Stimulated activated memory B cell treated with anti-CD40 and anti-IgM and Interleukin-4, amounts not matched to agents 10 μg/mL and 1 μg/mL and 100 μg/mL, for 72 hours (primary cell): ENCODE measurements at places on chromosomes 12 and 14.

GRCh38 chr14:55580470-55581341 lies 699 bp downstream of the KTN1 start:
- ATAC-seq = peak; percentile 82

GRCh38 chr12:93086288-93086727 lies 157.2 kb upstream of the EEA1 start:
- ATAC-seq = no peak

- no peak for ATAC-seq
Observed at GRCh38 chr12:9361879-9362326, 153.7 kb upstream of the PZP start.

GRCh38 chr12:575129-575502 lies 88.1 kb downstream of the NINJ2 start:
- ATAC-seq = no peak

DNA sequence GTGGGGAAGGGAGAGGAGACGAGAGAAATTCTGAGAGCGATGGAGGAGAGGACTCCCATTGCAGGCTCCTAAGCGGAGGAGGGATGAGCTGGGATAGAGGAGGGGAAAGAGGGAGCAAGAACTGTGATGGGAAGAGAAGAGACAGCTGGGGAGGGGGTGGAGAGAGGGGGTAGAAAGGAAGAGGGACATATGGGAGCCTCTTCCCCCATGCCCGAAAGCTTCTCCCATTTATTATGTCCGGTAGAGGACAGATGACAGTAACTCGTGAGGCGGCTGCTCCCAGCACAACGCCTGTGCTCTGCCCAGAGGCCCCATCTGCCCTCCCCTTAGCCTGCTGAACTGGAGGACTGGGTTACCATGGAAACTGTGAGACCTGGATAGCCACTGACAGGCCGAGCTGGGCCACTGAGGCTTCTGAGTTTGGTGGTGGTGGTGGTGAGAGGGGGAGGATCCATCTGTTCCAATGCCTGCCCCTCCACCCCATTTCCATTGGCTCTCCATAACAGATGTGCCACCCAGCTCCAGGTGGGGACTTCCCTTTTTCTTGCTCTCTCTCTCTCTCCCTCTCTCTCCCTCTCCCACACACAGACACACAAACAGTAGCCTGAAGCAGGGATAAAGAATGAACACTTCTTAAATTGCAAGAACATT lies 8.3 kb downstream of the CPNE6 start:
- ATAC-seq = no peak

DNA sequence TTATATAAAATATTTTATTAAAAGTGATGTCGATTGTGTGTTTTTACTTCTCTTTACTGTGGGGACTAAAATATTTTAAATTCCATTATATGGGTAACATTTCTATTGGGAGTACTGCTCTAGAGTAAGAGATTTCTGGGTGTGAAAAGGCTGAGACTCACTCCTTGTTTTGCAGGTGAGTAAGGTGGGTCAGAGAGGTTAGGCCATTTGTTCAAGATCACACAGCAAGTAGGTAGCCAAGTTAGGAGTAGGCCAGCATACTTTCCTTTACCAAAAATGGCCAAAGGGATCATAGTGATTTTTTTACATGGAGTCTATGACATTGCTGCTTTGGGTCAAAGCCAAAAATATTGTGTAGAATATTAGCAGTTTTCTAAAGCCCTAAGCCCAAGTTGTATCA lies 138.0 kb downstream of the ETV6 start:
- no peak for ATAC-seq

GRCh38 chr14:34355584-34356263 lies 106.3 kb downstream of the SPTSSA start:
- ATAC-seq = no peak
